ENCODE measurements at places on chromosomes 3 and 15.

- no peak for DNase-seq
These were observed 68.1 kb downstream of the PPARG start for GRCh38 chr3:12356996-12357395.

DNA sequence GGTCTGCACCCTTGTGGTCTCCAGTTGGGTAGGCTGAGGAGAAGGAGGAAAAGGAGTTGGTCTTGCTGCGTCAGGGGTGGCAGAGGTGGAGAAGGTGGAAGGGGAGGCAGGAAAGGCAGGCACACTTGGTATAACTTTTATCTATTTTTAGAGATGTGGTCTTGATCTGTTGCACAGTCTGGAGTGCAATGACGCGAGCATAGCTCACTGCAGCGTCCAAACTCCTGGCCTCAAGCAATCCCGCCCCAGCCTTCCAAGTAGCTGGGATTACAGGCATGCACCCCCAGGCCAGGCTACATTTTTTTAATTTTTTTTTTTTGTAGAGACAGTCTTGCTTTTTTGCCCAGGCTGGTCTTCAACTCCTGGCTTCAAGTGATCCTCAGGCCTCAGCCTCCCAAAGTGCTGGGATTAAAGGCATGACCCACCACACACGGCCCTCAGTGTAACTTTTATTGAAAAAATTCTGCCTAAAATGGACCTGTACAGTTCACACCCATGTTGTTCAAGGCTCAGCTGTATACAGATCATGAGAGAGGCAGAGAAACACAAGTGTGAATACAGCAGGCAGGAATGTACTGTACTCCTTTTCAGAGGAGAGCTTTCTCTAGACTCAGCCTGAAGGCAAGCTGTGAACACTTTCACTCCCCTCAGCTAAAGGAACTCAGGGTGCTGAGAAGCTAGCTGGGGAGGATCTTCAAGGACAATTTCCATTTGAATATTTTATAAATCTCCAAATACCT lies 2.1 kb upstream of the RHOV start:
- DNase-seq, result no peak

DNA sequence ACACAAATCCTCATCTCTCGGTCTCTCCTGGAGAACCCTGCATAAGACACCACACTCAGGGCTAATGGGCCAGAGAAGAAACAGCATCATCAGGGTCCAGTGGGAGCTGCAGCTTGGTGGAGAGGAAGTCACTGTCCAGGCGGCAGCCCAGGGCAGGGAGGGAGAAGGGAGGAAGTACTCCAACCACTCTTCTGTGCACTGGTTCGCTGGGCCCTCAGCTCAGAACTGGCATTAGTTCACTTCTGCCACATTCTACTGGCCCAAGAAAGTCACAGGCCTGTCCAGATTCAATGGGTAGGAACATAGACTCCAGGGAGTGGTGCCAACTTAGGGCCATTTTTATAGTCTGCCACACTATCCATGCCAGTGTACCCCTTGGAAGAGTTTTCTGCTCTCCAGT lies 169.0 kb downstream of the ABHD5 start:
- no peak for DNase-seq

DNA sequence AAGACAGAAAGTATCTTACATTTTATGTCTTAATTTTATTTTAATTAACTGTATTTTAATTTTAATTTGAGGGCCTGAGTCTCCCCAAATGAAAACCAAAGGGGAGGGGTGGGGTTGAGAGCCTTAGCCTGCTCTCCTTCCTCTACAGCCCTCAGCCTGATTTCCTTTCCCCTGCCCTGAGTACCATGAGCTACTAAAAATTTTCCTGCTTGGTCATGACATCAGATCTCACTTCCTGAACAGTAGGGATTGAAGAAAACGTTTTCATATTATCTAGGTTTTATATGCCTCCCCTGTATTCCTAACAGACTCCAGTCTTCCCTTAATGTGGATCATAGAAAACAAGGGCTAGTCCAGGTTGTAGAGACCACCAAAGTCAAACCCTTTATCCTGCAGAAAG lies 133.9 kb downstream of the MYLK start:
- no peak for DNase-seq

DNA sequence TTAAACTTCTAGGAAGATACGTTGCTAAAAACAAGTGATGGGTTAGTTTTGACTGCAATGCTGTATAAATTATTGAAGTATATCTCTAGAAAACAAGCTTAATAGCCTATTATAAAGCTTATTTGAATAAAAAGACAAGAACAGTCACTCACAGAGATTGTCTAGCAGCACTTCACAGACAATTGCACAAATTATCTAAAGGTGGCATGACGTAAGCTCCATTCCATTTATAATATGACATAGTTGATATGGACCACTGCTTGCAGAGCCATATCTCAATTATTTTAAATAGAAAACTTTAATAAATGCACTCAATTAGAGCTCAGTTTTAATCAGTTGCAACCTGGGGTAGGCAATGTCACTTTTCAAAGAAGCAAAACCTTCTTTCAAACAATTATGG lies 319.9 kb upstream of the GBE1 start:
- no peak for DNase-seq

DNA sequence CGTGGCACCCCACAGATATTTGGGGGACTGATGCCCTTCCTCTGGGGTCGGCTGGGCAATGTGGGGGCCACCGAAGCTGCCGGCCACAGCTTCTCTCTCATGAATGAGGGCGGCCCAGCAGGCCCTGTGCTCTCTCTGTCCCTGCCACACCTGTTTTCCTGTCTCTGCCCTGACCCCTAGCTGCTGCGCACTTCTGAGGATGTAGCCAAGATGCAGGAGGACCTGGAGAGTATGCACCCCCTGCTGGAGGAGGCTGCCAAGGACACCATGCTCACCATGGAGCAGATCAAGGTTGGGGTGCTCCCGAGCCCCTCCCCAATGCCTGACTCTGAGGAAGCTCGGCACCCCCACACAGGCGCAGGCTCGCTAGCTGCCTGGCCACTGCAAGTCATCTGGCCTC lies 59.7 kb downstream of the SEMA3G start:
- DNase-seq, result peak; percentile 15

- no peak for DNase-seq
These were observed 4.7 kb downstream of the NUP210 start for GRCh38 chr3:13415236-13415986.

- DNase-seq, result no peak
These were observed 82.7 kb upstream of the SELENOK start for GRCh38 chr3:53974324-53974723.

DNA sequence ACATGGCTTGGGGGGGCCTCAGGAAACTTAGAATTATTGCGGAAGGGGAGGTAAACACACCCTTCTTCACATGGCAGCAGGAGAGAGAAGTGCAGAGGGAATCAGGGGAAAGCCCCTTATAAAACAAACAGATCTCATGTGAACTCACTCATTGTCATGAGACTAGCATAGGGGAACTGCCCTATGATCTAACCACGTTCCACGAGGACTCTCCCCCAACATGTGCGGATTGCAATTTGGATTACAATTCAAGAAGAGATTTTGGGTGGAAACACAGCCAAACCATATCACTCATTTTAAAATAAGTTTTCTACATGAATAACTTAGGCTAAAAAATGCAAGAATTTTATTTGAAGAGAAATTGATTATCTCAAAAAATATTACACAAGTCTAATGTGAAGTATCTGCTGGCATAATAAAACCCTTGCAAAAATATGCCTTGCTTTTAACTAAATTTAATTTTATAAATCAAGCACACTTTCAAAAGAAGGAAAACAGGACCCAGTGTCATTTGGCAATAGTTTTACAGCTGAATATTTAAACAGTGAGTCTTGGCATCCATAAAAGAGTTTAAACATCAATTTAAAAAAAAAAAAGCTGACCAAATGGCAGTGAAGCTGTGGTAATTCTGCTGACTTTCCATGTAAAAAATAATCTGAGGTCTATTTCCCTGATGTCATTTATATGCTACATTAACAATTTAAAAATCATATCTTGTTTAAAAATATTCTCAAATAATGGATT lies 1057.2 kb downstream of the NAALADL2 start:
- DNase-seq, result no peak

- DNase-seq, result no peak
These were observed 50.9 kb downstream of the IQCH start for GRCh38 chr15:67305506-67305905.

DNA sequence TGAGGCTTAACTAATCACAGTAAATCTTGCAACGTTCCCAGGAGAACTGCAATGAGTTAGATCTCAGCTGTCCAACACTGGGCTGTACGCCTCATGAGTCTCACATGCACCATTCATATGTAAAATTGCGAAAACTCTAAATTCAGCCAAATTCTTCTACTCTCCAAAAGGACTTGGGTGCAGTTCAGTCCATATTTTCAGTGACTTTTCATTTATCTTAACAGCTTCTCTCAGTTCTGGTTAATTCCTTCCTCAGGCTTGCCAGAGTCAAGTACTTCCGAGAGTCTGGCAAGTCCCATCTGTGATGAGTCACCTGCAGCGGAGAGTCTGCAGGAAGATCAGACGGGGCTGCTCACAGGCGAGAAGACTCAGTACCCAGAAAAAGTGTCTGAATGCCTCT lies 11.5 kb downstream of the CCDC80 start:
- no peak for DNase-seq
